ENCODE measurements at places on chromosomes 5 and 9. TPM values are rescaled to one million over a fixed set of nuclear protein-coding genes. Genes with fewer than 3 reads are reported as not detected.

Gene RRAGA
- polyA plus RNA-seq = 99.6 TPM

- DNase-seq = no peak
Observed at GRCh38 chr9:95112436-95113280, 204.9 kb downstream of the FANCC start.

Gene CDKN2A
- polyA plus RNA-seq = 2.6 TPM

Gene ESM1
- 0.96 TPM for polyA plus RNA-seq

Gene GCNT4
- 0.10 TPM for polyA plus RNA-seq
